ENCODE measurements at places on chromosomes 7 and 10. TPM values are rescaled to one million over a fixed set of nuclear protein-coding genes. Genes with fewer than 3 reads are reported as not detected.

CHAT gene
- not detected for total RNA-seq

PRKAR2B gene
- total RNA-seq, result 3.4 TPM

VDAC2 gene
- total RNA-seq, result 339 TPM

TPST1 gene
- total RNA-seq, result 8.1 TPM

PTPN20 gene
- 4.7 TPM for total RNA-seq

LBX1 gene
- not detected for total RNA-seq
